IMR-90 (cell line): ENCODE measurements at places on chromosomes 7 and 10. TPM values are rescaled to one million over a fixed set of nuclear protein-coding genes. Genes with fewer than 3 reads are reported as not detected.

Gene CH25H
- 0.18 TPM in 1 of 2 replicates, not detected in the other for total RNA-seq

Gene GNAT3
- total RNA-seq: not detected in 2 replicates

Gene ZNF212
- 3.8 and 4.2 TPM in 2 replicates for total RNA-seq

Gene TAC1
- not detected in 2 replicates for total RNA-seq

Gene SPDYE6
- total RNA-seq: not detected in 2 replicates

Gene SLC18A3
- not detected in 2 replicates for total RNA-seq

Gene VENTX
- total RNA-seq: not detected in 2 replicates

Gene TMEM236
- not detected in 2 replicates for total RNA-seq

Gene SPACDR
- total RNA-seq: 0.54 and 1.1 TPM in 2 replicates
